ENCODE measurements at places on chromosomes 3 and 15.

DNA sequence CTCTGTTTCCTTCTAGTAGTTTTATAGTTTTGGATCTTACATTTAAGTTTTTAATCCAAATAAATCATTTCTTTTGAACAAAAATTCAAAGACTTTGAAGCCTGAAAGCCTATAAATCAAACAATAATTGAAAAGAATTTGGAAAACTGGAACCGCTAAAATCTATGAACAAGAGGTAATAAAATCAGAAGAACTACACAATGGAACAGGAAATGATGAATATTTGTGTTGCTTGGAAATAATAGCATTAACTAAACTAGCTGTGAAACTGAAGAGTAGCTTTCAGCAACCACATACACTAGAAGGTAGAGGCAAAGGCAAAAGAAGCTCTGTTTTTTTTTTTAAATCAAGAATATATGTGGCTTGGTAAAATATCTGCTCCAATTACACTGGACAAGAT is 147.9 kb upstream of the ABI3BP start:
- no peak for DNase-seq

GRCh38 chr15:70387081-70387480 is 289.4 kb upstream of the TLE3 start:
- DNase-seq = no peak

GRCh38 chr15:92747047-92747446 is 91.5 kb upstream of the FAM174B start:
- DNase-seq = no peak

GRCh38 chr15:39890621-39891020 is 29.4 kb downstream of the GPR176 start:
- no peak for DNase-seq

DNA sequence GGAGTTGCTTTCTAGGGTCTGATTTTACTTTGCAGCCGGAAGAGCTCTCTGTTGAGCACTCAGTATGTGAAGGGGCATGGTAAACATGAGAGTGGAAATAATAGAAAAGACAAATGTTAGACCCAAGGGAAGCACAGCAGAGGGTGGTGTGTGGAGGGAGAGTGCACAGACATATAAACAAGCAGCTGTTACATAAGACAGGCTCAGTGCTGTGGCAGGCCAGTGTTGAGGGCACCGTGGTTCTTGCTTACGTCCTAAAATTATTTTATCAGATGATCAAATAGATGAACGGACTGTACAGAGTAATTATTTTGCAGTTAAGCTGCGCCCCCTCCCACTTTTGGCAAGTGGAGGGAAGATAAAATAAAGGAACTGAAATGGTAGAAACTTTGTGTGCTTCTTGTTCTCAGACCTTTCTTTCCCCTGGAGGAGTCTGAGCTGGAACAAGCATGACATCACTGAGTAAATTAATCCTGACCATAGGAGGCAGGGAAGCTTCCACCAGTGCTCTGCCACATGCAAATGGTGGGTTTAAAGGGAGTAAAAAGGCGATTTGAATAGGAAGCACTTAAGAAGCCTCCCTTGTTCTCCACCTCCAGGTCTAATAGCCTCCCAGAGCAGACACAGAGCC is 205.6 kb downstream of the IL20RB start:
- DNase-seq = no peak

DNA sequence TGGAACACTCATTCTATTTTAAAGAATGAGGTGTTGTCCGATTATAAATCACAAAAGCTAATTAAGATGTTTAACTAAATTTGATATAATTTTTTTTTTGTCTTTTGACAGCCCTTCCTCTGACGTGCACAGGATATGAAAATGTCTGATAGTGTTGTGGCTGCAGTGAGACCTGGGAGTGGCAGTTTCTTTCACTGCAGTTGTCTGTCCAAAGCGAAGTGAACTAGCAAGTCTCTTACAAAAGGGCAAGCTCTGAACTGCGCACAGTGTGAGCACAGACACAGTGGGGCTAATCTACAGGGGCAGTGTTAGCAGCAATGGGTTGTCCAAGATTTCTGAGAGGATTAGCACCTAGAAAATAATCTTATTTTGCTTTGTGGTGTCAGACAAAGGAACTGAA is 29.1 kb upstream of the MYRIP start:
- DNase-seq = no peak
